Activated T-helper 1 cell treated with anti-CD3 and anti-CD28 coated beads, Interleukin-2, amount 50 U/mL, for 16 hours (primary cell): ENCODE measurements at places on chromosomes 12 and 14.

DNA sequence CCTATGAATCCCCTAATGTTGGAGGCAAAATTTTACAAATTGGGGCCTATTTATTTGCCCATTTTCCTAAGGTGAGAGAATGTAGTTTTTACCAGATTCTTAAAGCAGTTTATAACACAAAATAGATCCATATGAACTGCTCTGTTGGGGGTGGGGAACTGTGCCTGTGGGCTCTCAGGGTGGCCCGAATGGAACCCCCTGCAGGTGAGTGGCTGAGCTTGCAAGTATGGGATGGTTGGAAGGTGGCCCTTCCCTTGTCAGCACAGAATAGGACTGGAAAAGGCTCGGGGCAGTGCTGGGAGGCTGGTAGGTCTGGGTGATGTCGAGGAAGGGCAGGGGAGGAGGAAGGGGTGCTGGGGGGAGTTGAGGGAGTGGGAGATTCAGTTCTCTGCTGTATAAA, 4.9 kb downstream of the VSX2 start:
- no peak for DNase-seq

- no peak for DNase-seq
Observed at GRCh38 chr14:95796788-95797187, 79.8 kb upstream of the TUNAR start.

- DNase-seq = no peak
Observed at GRCh38 chr12:100632445-100632892, 59.0 kb downstream of the GAS2L3 start.

- no peak for DNase-seq
Observed at GRCh38 chr12:67601126-67601525, 47.4 kb upstream of the DYRK2 start.

DNA sequence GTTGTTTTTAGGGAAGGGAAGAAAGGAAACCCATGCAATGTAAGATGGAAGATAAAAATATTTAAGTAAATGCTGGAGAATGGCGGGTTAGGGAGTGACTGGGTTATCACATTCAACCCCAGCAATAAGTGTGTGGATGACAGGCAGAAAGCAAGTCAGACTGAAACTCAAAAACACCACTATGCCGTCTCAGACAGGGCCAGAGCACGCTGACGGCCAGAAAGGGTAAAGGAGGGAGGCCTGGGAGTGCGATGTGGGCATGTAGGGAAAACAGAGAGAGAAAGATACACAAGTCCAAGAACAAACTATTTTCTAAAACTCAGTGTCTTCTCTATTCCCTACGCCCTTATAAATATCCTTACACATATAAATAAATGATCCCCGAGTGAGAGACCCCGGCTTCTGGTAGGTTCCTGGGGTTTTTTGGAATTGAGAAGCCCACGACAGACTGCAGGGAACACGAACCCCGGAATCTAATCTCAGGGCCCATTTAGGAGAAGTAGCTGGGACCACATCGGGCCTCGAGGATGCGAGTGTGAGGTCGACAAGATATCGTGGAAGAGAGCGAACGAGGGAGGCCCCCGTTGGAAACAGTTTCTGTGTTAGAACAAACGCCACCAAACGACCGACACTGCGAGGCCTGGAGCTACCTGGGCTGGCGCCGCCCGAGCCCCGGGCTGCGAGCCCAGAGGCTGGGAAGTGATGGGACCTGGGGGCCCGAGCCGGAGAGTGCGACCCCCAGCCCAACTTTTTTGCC, 735 bp upstream of the OTX2 start:
- DNase-seq = no peak

DNA sequence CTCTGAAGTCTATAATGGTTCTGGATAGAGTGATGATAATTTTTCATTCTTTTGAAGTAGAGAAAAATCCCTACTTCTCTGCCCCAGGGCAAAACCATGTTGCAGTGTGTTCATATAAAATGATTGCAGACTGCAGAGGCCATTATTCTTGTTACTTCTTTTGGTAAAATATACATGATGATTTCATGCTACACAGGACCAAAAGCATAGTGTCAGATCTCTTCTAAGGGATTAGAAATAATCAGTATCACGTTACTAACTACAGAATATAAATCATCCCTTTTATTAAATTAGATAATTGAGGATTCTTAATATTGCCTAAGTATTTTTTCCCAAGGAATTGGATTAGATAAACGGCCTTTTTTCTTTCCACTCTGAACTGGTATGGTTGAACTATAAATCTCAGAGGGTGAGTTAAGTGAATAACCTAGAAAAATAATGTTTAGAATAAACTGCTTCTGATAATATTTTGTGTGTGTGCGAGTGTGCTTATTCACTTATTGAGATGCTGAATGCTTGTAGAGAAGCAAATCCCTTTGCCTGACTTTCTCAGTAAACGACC, 156.2 kb downstream of the EFCAB11 start:
- no peak for DNase-seq
